ENCODE measurements at places on chromosomes 16 and 17.

- no peak for DNase-seq
Measured at GRCh38 chr17:41651625-41652460, 27.5 kb upstream of the KRT17 start.

DNA sequence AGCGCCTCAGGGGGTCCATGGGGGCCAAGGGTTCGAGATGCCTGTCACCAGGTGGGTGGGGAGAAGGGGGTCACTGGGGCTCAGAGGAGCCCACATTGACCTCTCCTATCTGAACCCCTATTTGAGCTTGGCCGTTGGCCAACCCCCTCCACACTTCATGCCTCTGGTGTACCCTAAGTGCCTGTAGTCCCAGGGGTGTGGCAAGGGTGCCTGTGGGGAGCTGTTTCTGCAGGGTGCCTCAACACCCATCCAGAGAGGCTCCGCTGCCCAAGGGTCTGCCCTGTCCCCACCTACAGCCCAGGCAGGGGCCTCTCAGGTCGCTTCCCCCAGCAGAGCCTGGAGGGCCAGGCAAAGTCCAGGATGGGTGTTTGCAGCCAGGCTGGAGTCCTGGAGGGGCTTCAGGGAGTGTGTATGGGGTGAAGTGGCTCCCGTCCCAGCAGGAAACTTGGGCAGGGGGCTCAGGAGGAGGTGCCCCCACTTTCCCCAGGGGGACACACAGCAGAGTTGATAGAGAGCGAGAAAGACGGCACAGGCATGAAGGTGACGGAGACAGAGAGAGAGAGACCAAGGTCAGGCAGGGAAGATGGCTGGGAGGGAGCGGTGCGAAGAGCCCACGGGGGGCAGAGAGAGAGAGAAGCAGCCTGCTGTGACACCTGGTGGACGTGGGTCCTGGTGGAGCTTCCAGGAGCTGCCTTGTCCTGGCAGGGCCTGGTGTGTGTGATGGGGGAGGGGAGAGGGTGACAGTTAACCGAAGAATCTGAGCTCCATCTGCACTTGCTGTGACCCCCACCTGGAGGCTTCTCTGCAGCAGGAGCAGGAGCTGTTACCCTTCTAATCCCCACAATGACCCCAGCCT, at the start of gene SEPTIN12:
Gene SEPTIN12 (minus strand): TSS at position 719 of the 856 bp plus-strand sequence. CDS start 700 bp downstream, at position 19.
- DNase-seq, result no peak

DNA sequence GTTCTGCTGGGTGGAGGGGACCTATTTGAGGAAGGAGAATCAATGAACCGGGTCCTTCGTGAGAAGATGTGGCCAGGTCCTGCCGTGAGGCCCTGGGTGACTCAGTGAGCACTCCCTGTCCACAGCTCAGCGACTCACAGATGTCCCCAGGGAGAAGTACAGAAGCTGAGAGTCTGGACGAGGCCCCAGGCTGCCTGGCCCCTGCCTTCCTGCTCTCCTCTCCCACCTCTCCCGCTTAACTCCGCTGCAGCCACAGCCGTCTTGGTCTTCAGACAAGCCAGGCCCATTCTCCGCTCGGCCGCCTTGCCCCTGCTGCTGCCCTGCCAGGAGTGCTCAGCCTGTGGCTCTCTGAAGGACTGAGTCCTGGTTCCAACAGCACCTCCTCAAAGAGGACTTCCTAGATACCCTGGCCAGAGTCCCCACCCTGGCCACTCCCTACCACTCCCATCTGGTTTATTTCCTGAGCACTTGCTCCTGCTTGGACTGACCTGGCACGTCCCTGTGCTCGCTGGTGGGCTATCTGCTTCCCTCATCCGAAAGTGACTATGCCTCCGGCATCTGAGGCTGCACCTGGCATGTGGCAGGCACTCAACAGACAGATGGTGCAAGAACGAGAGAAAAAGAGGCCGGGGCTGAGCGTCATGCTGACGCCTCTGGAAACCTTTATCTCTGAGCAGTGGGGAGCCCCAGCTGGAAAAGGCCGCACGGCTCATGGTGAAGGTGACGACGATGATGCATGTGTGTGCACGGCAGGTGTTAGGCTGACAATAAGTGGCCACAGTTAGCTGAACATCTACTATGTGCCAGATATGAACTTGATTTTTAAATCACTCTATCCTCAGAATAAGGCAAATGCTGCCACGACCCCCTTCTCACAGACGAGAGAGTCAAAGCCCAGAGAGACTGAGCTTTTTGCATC, 9.2 kb upstream of the TNFRSF13B start:
- DNase-seq, result no peak

- no peak for DNase-seq
Measured at GRCh38 chr16:74226338-74226954, 70.2 kb upstream of the PSMD7 start.

GRCh38 chr16:57039148-57039812, 49.9 kb downstream of the NLRC5 start:
- DNase-seq, result no peak

DNA sequence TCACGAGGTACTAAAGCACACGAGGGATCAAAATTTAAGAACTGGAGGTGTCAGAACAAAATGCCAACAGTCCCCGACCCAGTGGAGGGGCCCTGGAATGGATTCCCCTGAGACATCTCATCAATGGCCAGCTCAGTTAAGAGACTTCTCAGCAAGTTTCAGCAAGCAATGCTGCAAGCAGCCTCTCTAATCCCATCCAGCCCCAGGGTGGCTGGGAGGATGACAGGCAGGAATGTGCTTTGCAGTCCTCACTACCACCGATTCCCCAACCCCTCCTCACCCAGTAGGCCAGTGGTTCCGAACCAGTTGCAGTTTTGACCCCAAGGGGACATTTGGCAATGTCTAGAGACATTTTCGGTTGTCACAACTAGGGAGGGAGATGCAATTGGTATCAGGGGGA, 8.7 kb downstream of the GPRC5B start:
- no peak for DNase-seq

- DNase-seq, result no peak
Measured at GRCh38 chr17:2936351-2936750, 127.1 kb downstream of the OR1D5 start.

DNA sequence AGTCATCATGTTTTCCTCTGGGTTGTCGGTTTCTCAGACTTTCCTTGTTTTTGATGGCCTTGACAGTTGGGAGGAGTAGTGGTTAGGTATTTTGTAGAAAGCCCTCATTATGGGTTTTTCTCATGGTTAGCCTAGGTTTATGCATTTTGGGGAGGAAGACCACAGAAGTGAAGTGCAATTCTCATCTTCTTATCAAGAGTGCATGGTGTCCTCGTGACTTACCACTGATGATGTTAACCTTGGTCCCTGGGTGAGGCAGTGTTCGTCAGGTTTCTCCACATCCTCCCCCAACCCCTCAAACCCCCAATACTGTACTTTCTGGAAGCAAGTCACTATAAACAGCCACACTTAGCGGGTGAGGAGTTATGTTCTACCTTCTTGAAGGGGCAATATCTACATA, 42.3 kb downstream of the BPTF start:
- DNase-seq, result no peak

DNA sequence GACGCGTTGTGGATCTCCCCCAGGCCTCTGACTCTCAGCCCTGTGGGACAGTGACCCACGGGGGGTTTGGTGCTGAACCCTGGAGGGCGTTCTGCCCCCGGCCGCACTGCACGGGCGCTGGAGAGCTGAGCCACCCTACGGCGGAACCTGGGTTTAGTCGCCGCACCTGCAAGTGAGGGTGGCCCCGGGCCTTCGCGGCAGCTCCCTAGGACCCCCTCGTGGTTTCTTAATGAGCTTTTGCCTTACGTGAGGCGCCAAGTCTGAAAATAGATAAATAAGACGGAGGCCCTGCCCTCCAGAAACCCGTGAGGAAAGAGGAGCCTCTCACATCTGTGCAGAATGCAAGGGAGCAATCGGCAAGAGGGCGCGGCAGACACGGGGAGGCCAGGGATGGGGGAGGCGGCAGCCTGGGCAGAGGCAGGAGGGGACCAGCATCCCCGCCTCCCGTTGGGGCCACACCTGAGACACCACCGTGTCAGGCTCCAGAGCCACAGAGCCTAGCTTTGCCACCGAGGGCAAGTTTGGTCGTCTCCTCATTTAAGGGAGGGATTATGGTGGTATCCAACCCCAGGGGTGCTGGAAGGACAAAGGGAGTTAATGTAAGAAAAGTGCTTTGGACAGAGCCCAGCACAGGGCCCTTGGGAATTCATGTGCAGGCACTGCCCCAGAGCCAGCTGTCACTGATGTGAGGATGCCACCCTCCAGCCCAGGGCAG, 153.2 kb upstream of the CHMP6 start:
- DNase-seq, result no peak

- no peak for DNase-seq
Measured at GRCh38 chr17:61757168-61757567, 106.2 kb downstream of the BRIP1 start.

- no peak for DNase-seq
Measured at GRCh38 chr17:311119-311782, 41.4 kb downstream of the RPH3AL start.

- no peak for DNase-seq
Measured at GRCh38 chr17:76827736-76828135, 40.5 kb upstream of the MGAT5B start.

DNA sequence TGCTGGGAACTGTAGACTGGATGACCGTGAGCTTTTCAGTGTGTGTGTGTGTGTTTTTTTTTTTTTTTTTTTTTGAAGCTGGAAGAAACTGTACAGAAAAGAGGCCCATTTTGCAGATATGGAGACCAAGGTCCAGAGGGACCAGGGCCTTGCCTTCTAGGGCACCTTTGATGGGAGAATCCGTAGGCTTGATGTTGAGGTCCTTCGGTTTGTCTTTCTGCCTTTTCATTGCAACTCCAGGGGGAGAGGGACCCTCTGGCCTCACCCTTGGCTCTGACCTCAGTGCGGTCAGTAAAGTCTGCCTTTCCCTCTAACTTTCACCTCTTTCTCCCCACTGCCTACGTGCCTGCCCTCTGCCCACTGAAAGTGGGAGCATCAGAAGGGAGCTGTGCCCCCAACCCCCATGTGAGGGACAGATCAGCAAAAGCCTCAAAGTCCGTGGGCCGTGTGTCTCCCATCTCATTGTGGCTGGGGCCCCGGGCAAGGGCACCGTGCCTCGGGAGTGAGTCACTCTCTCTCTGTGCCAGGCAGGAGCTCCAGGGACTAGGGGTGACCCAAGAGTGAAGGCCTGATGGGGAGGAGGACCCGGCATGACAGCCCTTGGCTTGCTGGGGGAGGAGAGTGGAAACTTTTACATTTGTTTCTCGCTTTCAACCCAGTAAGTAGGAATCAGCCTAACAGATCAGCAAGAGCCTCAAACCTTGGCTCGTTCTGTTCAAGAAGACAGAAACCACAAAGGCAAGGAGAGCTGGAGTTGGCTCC, 123.6 kb downstream of the CMIP start:
- DNase-seq, result no peak

GRCh38 chr16:27287887-27288286, 19.3 kb upstream of the NSMCE1 start:
- DNase-seq, result no peak

DNA sequence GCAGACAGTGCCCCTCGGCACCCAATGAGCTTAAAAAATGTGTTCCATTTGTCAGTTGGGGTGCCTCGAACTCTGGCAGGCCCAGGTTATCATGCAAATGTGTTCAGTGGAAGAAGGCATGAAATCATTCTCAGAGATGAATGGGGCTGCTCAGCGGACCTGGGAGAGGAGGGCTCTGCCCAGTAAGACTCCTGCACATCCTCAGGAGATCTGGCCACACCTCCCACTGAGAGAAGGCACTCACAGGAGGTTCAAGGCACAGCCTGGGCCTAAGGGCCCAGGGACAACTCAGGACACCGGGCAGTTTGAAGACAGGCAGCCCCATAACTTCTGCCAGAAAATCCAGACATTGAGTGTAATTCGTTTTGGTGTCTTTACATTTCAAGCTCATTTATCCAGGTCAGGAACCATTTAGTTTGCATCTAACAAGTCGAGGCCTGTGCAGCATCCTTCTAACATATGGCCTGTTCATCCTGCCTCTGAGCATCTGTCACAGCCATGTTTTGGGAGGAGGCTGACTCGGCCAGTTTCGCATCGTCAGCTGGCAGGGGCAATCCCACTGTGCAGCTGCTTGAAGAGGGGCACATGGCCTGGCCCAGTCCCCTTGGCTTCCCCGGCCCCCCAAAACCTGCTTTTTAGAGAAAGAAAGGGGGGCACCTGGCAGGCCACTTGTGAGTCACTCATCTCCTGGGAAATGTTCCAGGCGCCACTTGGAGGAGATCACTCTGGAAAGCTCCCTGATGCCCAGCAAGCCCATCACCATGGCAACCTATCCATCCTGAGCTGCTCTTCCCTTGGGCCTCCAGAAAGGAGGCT, 31.2 kb upstream of the BCAR1 start:
- no peak for DNase-seq

Data from activated gamma-delta T cell treated with Interleukin-2 at 50 U/mL for 16 hours (primary cell).